ENCODE measurements at places on chromosomes 6 and 20.

GRCh38 chr20:32727683-32728082, 15.6 kb downstream of the COMMD7 start:
- peak; percentile 86 for DNase-seq

DNA sequence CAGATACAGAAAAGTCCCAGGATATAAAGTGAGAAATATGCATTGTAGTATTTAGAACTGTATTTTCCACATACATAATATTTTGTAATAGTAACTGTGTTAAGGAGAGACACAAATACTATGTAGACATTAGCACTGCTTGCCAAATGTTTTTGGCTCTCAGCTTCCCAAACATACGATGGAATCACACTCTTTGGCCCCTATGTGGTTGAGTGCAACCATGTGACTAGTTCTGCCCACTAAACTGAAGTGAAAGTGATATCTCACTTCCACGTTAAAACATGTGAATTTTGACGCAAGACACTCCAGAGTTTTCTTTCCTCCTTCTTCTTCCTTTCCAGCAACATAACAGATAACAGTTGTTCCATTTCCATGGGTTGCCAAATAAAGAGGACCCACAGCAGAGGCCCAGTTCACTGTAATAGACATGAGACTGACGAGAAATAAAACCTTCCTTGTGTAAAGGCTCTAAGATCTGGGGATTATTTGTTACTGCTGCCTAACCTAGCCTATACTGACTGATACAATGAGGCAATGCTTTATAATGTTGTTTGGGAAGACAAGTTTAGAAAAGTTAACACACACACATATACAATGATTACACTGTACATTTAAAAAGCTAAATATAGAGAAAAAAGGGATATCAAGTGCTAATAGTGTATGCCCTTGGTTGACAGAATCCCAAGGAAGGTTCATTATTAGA, 97.2 kb downstream of the PTPRT start:
- DNase-seq, result no peak

DNA sequence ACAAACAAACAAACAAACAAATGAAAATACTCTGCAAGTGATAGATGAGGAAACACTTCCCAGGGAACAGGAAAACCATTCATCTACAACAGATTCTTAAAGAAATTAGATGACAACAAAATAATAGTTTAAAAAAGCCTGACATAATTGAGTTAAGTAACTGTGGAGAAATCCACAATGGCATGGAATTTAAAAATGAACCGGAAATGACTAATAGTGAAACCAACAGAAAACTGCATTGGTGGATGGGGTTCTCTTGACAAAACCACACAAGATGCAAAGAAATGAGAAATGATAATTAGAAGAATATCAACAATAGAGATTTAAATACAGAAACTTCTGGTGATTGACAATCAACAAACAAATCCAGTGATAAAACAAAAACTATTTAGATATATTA, 785.6 kb downstream of the QKI start:
- DNase-seq, result peak; percentile 20

DNA sequence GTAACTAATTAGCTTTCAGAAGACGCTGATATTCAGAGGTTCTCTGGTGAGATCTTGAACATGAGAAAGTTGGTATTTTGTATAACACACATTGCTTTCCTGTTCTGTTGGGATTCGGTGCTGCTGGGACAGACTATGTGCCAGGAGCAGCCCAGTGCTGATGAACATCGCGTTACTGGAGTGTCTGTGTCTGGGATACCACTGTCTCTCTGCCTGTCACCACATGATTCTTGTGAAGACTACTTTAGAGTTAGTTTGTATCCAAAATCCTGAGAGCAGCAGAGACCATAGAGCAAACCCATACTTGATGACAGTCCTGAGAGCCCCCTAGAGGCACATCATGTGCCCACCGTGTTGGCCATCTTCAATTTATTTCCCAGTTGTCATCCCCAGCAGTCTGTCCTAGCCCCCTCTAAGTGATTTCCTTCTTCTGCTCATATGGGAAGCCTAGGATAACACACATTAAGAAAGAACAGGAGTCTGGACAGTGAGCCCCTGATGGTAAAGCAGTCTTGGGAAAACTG, 41.8 kb upstream of the TINAG start:
- DNase-seq, result no peak

DNA sequence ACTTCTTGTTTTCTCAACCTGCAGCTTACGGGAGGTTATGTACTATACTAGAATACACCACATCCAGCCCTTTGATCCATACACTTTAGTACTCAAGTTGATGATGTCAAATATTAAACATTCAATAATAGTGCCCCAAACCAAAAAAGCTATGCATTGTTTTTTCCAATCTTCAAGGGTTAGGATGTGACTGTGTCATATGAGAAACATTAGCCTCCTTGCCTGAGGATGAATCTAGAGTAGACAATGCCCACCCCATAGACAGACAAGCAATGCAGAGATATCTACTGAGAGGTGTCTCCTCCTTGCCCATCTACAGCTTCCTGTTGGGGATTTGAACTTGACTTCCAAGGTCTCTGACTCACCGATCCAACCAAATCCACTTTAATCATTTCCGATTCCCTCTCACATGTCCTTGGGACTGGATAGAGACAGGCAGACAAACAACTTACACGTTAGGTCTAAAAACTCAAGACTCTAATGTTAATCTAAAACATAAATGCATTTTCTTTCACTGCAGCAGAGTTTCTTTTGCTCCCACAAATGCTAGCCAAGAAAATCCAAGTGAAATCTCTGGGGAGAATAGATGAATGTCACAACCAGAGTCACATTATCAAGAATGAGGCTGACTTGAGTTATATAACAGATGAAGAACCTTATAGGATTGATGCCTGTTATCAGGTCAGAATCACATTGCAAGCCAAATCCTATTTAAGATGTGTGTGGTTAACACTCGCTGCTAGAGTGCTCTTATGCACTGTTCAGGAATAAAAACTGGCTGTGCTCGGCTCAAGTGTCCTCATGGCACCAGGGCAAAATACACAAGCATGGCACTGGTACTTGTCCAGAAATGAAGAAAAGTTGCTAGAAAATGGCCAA, 75.5 kb upstream of the TNFAIP3 start:
- DNase-seq, result no peak

Data from AG10803 (cell line).